ENCODE measurements at places on chromosomes 5 and 9.

DNA sequence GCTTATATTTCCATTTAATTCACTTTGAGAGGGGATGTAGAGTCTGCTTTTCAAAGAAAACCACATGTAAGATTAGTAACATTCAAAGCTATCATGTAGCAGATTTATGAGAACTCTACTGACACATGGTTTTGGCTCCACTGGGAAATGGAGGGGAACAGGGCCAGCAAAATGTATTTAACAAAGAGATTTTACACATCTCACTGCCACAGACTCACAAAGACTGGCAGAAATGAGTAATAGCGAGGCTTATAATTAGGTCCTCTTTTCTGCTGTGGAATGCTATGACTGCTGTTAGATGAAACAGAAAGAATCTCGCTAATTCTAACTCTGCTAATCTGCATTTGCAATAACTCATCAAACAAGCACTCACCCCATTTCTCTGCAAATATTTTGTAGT is 4.5 kb downstream of the DAP start:
- DNase-seq, result no peak

DNA sequence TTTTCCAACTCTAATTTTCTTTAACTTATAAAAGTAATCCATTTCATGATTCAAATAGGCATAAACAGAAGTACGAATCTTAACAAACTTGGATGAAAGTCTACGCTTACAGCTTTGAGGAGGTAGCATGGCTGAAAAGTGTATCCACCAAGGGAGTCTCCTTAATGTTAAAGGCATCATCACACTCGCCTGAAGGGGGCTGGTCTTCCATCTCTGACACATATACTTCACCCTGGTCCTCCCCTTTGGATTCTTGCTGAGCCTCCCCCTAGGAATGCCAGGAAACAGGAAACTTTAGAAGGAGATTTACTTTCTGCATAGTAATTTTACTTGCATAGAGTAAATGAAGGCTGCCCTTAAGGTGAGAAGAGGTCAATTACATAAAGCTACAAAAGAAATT is 10.3 kb upstream of the NME5 start:
- DNase-seq, result no peak

DNA sequence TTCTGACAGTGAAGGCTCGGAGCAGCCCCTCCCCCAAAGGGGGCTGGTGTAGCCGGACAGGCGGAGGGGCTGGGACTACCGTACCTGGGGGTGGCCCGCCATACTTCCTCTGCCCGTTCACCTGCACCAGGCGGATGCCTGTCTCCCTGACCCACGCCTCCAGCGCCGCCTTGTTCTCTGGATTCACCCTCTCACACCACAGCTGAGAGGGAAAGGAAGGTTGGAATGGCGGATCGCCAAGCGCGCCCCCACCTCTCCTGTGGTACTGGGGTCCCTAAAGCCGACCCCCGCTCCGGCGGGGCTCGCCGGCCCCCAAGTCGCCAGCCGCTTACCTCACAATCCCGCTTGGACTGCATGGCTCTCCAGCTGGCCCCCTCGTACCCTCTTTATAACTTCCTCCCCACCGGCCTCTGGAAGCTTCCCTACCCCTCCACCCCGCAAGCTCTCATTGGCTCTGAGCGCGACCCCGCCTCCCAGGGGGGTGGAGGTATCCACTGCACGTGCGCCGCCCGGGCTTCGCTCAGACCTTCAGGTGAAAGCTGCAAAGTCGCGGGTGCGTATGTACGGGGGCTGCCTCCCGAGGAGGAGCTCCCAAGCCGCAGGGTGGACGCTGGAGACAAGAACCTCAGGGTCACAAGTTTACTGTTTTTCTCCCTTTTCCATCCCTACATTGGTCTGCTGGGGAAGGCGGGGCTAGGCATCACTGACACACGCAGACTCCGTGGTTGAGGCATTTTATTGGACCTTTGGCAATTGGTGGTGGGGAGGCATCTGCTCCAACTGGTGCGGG is at the start of gene DND1:
TSS of gene DND1 (minus strand) at position 390 of the 790 bp plus-strand sequence. CDS start at position 356, 34 bp downstream.
- DNase-seq, result no peak

- no peak for DNase-seq
Observed at GRCh38 chr5:103178167-103178566, 58.1 kb downstream of the PPIP5K2 start.

DNA sequence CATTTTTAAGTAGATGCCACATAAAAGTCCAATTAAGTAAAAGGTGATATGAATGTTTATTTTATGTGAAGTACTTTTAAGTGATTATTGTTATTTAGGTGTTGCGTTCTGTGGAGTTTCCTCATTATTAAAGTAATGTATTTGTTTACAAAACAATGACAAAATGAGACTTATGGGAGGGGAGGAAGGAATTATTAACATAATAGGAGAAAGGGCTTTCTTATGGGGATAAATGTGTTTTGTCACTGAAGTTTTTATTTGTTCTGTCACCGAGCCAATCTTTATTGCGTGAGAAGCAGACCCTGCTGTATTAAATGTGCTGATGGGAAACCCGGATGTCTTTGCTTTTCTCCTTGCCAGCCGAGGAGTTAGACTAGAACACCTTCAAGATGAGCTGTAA is 44.5 kb downstream of the TRIO start:
- DNase-seq, result no peak

DNA sequence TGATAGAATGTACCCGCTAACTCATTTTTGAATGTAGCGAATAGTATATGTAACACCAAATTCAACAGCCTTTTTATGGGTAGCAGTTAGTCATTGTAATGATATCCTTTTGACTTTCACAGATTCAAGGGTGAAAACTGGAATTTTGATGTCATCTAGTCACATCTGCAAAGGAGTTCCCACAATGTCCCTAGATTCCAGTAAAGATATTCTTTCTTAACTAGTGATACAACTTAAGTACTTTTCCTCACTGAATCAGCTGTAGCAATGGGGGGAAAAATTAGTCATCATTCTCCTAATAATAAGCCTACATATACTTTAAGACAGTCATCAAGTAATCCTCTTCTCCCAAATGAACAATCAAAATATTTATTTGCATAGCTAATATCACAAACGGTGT is 11.5 kb upstream of the SSBP2 start:
- DNase-seq, result no peak

- peak; percentile 73 for DNase-seq
Observed at GRCh38 chr5:36150676-36151433, 832 bp downstream of the LMBRD2 start.

GRCh38 chr5:124231230-124231629 is 515.2 kb downstream of the ZNF608 start:
- no peak for DNase-seq

- peak; percentile 50 for DNase-seq
Observed at GRCh38 chr9:94014066-94014654, 59.0 kb upstream of the BARX1 start.

DNA sequence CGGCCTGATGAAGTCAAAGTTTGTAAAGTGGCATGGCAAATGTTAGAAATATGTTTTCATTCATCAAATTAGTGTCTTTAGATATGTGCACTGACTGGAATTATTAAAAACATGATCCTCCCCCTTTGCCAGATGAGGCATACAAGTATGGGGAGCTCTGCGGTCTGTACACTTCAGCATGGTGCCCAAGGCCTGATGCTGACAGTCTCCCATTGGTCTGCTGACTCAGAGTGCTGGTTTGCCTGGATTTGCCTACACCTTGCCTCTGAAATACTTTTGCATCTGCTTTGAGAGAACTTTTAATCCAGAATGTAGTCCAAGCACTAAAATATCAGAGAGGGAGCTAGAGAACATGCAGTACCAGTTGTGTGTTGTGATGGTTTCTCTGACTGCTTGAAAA is 354.3 kb upstream of the ACTBL2 start:
- no peak for DNase-seq

- DNase-seq, result no peak
Observed at GRCh38 chr9:138077126-138077525, 199.5 kb downstream of the CACNA1B start.

DNA sequence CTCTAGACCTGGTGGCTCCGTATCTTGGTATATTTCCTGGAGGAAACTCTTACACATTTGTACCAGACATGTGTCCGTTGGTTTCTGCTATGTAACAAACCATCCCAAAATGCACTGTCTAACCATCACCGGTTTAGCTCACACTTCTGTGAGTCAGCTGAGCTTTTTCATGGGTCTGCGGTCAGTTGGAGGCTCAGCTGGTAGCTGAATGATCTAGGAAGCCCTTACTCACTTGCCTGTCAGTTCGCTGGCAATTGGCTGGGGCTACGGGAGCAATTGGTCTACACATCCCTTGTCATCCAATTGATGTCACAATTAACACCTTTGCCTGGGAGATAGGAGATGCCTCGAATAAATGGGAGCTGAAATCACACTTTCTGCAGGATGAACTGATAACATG is 11.6 kb upstream of the WHRN start:
- DNase-seq, result no peak

- no peak for DNase-seq
Observed at GRCh38 chr9:98255061-98255577, 330 bp downstream of the TBC1D2 start.

DNA sequence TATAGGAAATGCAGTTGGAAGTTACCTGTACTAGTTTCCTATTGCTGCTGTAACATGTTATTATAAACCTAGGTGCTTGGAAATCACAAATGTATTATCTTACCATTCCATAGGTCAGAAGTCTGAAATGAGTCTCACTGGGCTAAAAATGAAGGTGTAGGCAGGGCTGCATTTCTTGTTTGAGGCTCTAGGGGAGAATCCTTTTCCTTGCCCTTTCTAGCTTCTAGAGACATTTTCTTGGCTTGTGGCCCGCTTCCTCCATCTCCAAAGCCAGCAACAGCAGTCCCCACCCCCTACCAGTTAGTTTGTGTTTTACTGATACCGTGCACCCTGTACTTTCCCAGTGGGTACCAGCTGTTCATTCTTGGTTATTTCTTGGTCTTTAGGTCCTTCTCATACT is 153.3 kb downstream of the SLF1 start:
- no peak for DNase-seq

DNA sequence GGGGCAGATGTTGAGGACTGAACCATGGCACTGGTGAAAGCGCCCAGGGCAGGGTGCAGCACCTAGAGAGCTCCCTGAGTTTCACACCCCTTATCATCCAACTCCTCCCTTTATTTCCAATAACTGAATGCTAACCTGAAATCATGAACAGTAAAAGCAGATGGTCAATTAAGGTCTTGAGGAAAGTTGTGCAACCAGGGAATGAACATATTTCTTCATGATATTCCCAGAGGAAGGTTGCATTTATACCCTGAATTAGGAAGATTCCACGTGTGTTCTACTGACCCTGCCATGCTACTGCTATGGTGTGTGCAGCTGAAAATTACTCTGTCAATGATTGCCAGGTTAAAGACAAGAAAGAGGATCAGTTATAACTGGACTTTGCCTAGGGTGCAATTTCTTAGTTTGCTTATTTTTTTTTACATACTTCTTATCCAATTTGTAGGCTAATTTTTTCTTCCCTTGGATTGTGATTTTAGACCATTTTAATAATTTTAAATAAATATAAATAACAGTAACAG is 319.8 kb downstream of the SEMA5A start:
- DNase-seq, result no peak

GRCh38 chr9:95110921-95111525 is 206.5 kb downstream of the FANCC start:
- DNase-seq, result no peak

DNA sequence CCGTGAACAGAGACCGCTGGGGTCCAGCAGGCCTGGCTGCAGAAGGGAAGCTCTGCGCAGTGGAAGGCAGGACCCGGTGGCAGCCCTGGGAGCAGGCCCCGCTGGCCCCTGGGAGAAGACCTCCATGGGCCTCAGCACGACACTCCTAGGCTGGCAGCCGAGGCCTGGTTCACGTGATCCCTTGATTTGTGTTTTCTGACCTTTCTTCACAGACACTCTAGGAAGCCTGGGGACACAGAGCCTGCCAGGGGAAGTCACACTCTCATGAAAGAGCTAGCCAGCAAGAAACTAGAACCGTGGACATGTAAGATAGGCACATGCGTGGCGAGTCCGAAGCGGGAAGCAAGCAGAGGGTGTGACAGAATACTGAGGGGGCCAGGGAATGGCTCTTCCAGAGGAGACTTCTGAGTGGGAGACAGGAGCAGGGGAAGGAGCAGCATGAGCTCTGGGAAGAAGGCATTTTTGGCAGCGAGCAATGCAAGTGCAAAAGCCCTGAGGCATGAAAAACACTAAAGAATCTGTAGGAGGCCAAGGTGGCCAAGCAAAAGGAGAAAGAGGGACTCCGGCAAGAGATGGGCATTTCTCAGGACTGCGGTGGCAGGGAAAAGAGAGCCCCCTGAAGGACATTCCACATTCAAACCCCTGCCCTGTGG is 26.6 kb upstream of the IL17B start:
- DNase-seq, result no peak

DNA sequence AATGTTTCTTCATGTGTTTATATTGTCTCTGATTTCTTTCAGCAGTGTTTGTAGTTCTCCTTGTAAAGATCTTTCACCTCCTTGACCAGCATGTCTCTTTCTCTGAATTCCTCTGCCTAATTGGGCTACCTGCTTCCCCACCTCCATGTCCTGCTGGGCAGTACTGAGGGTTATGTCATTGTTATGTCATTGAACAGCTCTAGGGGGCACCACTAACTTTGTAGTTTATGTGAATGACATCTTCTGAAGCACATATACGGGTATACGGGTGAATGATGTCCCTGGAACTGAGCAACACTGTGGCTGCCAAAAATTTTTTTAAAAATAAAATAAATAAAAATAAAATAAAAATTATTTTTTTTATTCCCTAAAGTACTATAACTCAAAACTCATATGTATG is 16.9 kb upstream of the SNCAIP start:
- no peak for DNase-seq

DNA sequence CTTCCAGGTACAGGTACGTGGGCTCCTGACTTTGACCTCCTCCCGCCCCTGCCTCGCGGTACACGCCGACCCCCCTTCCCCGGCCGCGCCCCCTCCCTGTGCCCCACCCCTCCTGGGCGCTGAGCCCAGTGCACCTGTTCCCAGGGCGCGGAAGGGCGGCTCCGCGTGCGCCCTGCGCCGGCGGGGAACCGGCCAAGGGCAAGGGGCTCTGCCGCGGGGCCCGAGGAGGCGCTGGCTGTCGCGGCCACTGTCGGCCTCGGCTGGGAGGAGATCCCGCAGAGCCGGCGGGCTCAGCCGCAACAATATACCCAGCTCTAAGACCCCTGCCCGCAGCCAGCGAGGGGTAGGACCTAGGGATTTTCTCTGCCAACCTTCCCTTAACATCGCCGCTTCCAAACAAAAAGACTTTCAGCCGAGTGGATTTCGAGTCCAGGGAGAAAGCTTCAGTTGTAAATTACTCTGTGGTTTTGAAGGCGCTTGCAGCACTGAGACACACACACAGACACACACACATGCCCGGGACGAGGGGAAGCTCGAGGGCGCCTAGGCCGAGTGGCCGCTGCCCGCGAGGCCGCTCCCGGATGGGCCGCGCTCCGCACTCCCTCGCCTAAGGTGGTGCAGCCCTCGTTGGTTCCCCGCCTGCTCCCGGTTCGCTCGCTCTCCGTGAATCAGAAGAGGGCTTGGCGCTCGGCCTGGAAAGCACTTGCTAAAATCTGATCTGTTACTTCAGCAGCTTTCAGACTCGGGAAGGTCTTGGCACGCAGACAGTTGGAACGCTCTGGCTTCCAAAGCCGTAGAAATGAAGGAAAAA is 1.2 kb downstream of the FGF18 start:
- DNase-seq, result no peak

DNA sequence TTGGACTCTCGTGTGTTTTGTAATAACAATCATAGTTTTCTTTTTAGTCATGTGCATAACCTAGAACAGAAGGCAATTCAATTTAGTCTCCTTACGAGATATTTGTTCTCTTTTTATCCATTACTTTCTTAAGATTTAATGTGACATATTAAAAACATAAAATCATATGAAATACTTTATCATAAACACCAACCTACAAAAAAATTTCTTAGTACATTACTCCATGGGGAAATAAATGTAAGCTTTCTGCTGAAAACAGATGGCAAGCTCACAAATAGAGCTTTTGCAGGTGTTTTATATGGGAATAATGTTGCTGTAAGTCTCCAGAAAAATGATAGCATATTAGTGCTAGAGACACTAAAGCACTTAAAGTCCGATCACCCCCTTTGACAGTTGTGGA is 1035.2 kb upstream of the ARRDC3 start:
- no peak for DNase-seq
